Sciatic nerve (tissue), 2 donors: ENCODE measurements at places on chromosomes 3 and 15. TPM values are rescaled to one million over a fixed set of nuclear protein-coding genes. Genes with fewer than 3 reads are reported as not detected.

The TNIK gene
- total RNA-seq, result 9.5 TPM

The TRMT10C gene
- total RNA-seq, result 15.0 TPM

GRCh38 chr3:177249203-177249602 is 51.9 kb upstream of the TBL1XR1 start:
- DNase-seq, result no peak

DNA sequence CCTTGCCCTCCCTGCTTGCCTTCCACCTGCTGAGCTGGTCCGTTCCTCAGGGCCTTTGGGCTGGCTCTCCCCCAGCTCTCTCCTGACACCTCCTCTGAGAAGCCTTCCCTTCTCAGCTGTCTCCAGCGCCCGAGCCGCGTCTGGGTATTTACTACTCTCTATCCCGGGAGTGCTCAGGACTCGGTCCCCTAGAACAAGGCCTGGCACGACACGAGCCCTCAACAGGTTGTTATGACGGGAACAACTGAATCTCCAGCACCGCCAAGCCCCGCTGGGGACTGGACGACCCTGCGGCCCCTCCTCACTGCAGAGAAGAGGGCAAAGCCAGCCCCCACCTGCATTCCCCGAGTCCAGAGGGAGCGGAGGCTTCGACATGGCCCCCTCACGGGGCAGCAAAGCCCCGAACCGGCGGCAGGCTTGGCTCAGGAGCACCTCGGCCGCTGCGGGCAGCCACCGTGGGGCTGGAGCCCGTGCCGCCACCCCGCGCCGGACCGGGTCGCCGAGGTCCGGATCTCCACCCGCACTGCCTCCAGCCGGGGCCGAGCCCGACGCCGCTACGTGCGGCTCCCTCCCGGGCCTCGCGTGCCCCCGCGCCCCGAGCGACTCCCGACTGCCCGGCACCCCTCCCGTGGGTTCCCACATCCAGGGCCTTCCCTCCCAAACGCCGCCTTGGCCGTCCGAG is 792 bp downstream of the TPRA1 start:
- peak; percentile 73 for DNase-seq

- DNase-seq, result peak; percentile 82
These were observed 22.8 kb downstream of the KLHL25 start for GRCh38 chr15:85771781-85772445.
